AG09309 (cell line): ENCODE measurements at places on chromosomes 6 and 20.

DNA sequence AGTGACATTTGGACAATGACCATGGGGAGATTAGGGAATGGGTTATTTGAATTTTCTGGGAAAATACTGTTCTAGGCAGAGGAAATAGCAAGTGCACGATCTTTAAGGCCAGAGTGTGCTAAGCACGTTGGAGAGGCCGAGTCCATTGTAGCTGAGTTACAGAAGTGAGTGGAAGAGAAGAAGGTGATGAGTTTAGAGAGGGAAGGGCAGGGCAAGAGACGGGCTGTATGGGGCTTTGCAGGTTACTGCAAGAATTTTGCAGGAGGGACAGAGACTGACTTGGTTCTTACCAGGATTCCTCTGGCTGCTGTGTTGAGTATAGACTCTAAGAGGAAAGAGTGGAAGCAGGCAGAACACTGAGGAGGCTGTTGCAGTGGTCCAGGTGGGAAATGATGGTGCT lies 1.1 kb upstream of the NCOA3 start:
- DNase-seq = no peak

DNA sequence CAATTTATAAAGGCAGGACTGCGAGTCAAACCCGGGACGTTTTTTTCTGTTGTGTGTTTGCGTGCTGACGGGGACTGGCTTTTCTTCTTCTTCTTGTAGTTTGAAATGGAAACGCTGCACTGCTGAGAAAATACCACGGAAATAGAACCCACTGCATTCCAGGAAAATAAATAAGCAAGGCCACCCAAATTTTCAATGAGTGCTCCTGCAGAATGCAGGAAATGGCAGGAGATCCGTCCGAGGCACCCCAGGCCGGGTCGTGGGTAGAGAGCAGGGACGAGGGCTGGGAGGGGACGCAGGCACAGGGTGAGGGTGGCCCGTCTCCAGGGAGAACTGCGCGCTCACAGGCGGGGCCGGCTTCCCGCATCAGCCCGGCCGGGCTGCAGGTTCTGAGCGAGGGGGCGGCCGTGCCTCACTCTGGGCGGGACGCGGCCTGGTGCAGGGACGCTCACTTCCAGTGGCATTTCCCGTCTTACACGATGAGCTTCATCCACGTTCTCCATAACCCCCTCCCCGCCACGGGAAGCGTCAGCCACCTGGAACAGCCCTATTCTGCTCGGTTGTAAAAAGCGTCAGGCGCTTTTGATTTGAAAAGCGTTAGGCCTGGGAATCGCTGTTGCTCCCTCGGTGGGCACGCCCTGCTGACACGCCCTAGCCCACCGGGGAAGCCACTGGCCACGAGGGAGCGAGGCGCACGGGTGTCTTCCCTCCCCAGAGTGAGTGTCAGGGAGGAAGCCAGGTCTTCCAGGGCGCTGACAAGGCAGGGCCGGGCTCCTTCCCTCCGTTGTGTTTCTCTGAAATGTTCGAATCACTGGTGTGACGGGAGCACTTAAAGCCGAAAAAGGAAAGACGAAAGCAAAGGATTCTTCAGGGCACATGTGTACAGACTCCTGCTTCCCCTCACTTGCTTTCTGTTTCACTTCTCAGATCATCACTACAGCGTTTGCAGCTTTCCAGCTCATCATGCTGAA lies 17.9 kb upstream of the EXOC2 start:
- peak; percentile 18 for DNase-seq

- DNase-seq = no peak
These were observed 107.0 kb downstream of the JARID2 start for GRCh38 chr6:15352845-15353244.

- DNase-seq = no peak
These were observed 398.0 kb downstream of the EPHA7 start for GRCh38 chr6:93021235-93021915.

- no peak for DNase-seq
These were observed 295.7 kb downstream of the PHACTR1 start for GRCh38 chr6:13012296-13012695.

- DNase-seq = no peak
These were observed at the start of gene HLA-DRA for GRCh38 chr6:32439602-32440214. Gene HLA-DRA (plus strand): TSS chr6:32439887. CDS start chr6:32439951, 64 bp downstream.

DNA sequence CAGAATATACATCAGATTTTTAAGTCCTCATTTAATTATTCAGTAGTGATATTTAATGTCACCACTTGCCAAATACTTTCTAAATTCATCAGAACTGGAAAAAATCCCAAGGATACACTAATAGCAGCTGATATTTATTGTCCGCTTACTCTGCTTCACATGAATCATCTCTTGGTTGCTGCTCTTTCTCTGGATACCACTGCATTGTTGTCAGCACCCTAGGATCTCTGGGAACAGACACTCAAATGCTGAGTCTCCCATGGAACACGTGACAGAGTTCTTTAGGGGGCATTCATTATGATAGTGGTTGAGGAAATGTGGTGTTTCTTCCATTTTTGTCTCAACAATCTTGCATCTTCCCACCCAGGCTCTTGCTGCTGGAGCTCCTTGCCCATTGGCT lies 318.0 kb downstream of the RFPL4B start:
- DNase-seq = no peak

DNA sequence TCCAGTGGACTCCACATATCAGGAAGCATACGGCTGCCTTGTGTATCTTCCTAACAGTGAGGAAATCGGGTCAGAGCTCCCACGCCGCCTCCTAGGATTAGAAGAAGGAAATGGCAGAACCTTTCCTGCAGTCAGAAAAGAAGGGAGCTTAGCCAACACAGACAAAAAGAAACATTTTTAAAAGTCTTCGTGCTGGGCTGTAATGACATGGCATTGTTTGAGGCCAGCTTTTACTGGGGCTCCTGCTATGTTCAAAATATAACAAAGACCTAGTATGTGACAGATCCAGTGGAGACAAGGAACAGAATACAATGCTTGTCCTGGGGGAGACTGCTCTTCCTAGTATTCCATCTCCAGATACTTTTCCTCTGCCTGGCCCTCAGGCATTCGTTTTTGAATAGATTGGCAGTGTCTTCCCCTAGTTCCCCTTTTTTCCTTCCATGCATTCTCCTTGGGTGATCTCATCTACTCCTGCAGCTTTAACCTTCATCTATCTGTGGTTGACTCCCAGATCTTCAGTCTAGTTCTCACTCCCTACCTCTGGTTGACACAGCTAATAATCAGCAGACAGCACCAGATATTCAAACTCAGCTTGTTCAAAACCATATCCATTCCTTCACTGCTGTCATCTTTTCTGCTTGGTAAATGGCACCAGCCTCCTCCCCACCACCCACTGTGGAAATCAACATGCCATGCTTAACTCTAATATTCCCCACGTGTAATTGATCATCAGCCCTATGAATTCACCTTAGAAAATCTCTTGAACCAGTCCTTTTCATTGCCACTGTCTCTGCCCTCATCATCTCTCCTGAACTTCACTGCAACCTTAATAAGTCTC lies 94.5 kb upstream of the VSTM2L start:
- DNase-seq = no peak

GRCh38 chr6:98179606-98180005 lies 654.8 kb upstream of the POU3F2 start:
- DNase-seq = no peak

GRCh38 chr6:157715728-157716164 lies 107.3 kb upstream of the SNX9 start:
- peak; percentile 98 for DNase-seq

- no peak for DNase-seq
These were observed 49.3 kb upstream of the MTRF1L start for GRCh38 chr6:153051801-153052200.

DNA sequence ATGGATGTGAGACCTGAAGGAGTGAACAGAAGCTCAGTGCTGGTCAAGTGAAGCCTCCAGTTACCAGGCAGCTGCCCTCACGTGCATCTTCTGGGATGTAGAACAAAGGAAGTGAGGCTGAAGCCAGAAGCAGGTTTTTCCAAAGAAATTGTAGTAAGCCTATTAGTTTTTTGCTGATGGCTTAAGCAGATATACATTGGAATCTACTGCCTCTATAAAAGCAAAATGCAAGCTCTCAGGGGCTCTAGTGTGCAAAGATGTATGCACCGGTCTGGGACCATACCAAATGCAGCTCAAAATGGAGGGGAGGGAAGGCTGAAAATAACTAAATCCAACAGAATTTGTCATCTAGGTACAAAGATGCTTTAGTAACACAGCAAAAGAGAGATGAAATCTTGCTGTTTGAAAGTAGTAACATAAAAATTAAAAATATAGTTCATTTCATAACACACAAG lies 77.0 kb downstream of the DTNBP1 start:
- no peak for DNase-seq

GRCh38 chr6:15842727-15843117 lies 179.9 kb upstream of the DTNBP1 start:
- no peak for DNase-seq

DNA sequence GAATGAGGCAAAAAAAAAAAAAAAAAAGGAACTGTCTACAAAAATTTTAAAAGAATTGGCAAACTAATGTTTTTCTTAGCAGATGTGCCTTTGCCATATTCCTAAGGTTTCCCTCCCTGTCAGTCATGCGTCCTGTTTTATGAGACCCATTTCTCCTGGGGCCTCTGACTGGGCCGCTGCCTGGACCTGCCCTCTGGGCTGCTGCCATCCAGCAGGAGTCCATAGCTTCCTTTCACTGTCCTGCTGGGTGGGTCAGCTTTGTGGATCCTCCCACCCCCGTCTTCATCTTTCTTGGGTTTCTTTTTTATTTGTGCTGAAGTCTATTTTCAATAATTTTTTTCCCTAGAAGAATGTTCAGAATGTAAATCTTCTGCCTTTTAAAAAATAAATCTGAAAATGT lies 110.8 kb upstream of the SCP2D1 start:
- no peak for DNase-seq

DNA sequence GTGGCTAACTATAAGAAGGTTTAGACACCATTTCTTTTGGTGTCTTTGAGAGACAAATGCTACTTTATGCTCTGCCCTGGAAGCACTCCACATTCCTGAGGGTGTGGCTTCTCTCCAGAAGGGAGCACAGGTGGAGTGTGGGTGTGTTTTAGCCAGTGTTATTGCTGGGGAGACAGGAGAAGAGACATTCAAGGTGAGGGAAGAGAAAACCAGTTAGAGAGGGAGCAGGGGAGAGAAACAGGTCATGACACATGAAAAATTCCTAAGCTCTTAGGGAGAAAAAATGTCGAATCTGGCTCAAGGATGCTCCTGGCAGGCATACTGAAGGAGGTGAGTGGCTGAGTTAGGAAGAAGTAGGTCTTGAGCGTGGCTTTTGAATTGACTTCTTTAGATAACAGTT lies 292.8 kb downstream of the CLIC5 start:
- DNase-seq = no peak

DNA sequence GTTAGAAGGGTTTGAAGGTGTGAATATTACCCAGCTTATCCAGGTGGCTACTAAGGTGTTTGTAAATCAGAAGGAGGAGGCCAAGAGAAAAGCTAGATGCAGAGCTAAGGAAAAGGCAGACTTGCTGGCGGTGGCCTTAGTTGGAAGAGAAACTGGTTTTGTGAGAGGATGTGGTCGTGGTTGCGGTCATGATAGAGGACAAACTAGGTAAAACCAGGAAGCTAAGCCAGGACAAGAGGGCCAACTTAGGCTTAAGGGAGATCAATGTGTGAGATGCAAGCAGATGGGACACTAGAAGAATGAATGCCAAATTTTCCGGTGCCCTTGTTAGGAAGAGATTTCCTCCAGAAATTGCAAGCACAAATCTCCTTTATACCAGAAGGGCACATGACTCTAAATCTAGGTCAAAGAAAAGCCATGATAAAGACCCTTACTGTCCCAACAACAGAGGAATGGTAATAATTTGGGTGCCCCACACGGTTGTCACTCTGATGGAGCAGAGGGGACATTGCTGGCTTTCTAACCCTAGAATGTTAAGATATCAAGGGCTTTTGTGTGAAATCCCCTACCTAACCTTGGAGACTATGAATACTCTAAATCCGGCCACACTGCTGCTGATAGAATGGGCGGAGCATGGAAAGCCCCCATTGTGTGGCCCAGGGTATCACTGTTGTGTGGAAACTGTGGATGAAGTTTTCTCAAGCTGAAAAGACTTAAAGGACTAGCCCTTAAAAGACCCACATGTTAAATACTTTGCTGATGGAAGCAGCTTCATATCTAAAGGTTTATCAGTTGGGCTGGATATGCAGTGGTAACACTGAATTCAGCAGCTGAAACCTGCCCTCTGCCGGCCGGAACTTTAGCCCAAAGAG lies 7.8 kb downstream of the IL22RA2 start:
- no peak for DNase-seq

DNA sequence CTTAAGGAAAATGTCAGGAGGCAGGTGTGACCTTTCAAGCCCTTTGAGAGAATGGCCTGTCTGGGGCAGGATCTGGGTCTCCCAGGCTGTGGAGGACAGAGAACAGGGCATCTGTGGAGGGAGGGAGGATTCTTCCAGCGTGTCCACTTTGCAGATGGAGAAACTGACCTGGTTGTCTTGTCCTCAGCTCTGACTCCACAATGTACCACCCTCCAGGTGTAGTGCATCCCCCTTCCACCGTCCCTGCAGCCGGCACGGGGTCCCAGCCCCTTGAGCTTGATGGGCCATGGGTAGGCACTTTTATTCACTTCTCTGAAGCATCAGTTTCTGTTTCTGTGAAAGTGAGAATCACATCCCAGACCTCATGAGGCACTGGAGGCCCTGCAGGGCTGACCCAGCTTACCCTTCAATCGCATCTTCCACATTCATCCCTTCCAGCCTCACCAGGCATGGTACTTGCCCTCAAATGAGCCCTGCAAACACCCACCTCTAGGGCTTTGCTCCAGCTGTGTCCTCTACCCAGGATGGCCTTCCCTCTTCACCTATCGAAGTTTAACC lies 4.6 kb upstream of the TGM2 start:
- DNase-seq = no peak

GRCh38 chr6:113292646-113293422 lies 564.3 kb upstream of the MARCKS start:
- no peak for DNase-seq

- no peak for DNase-seq
These were observed 22.4 kb downstream of the OR2B2 start for GRCh38 chr6:27889628-27890444.
